ENCODE measurements at places on chromosomes 2 and 18. TPM values are rescaled to one million over a fixed set of nuclear protein-coding genes. Genes with fewer than 3 reads are reported as not detected.

- no peak for DNase-seq
Measured at GRCh38 chr2:5007596-5007995, 684.6 kb upstream of the SOX11 start.

Gene CD8B2
- not detected for total RNA-seq

Gene AQP12B
- total RNA-seq, result not detected

DNA sequence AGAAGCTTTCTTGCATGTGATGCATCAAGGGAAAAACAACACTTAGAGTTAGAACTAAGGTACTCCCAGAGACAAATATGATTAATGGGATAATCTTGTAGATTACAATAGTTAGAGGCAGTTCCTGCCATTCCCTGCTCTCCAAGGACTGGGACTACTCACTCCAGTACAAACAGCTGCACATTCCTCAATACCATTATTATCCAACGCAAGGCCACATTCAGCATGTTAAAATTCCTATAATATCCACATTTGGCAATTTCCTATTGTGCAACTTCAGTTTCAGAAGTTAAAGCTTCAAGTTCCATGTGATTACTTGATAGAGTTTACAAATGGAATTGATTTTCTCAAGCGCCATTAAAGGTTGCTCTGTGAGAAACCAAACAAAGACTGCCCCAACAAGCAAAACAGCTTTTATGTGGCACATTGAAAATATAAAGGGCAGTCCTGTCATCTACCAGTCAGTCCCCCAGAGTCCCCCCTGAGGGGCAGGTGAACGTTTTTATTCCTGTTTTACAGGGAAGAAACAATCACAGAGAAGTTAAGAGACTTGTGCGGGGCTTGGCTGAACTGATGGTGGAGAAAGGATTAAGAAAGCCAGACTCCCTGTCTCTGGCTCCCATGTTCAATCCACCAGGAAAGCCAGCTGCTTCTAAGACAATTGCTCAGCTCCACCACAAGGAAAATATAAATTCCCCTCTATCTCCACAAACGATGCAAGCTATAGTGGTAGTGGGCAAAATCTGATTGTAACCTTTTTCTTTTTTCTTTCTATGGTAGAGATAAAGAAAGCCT lies 72.6 kb downstream of the TXNL1 start:
- DNase-seq, result no peak

DNA sequence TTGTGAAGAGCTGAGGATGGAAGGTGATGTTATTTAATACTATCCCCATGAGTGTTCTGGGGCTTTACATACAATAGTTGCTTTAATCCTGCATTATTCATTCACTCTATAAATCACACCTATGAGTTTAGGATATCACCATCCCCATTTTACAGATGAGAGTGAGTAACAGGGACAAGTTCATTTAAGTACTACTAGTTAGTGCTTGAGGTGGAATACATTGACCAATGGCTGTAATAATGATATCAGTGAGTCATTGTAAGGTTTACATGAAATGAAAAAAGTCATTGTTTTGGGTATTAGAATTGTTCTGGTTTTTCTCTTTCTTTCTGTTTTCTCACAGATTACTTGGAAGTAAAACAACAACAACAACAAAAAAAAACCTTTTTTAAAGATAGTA lies 42.5 kb downstream of the TANC1 start:
- no peak for DNase-seq

Gene ALKAL2
- total RNA-seq, result not detected

GRCh38 chr2:160460333-160460731 lies 33.3 kb downstream of the RBMS1 start:
- DNase-seq, result no peak

GRCh38 chr2:60463249-60463648 lies 90.2 kb downstream of the BCL11A start:
- no peak for DNase-seq

- peak; percentile 92 for DNase-seq
Measured at GRCh38 chr2:238644095-238645081, 203.5 kb upstream of the TWIST2 start.

- DNase-seq, result peak; percentile 61
Measured at GRCh38 chr2:70520825-70521224, 32.8 kb downstream of the TGFA start.

GRCh38 chr2:196587056-196587455 lies 52.5 kb upstream of the CCDC150 start:
- no peak for DNase-seq

- no peak for DNase-seq
Measured at GRCh38 chr18:69878213-69878933, 69.3 kb downstream of the CD226 start.

Gene C2orf78
- not detected for total RNA-seq

GRCh38 chr2:11032396-11032795 lies 120.7 kb downstream of the KCNF1 start:
- no peak for DNase-seq

- no peak for DNase-seq
Measured at GRCh38 chr2:23346781-23347180, 38.2 kb upstream of the KLHL29 start.

- DNase-seq, result no peak
Measured at GRCh38 chr2:144708626-144709025, 188.7 kb upstream of the ZEB2 start.

Gene LIMS2
- total RNA-seq, result 1.4 TPM

All from PC-9 (cell line).